ENCODE measurements at places on chromosomes 5 and 9.

- no peak for DNase-seq
These were observed 44.6 kb upstream of the LPCAT1 start for GRCh38 chr5:1568201-1568979.

DNA sequence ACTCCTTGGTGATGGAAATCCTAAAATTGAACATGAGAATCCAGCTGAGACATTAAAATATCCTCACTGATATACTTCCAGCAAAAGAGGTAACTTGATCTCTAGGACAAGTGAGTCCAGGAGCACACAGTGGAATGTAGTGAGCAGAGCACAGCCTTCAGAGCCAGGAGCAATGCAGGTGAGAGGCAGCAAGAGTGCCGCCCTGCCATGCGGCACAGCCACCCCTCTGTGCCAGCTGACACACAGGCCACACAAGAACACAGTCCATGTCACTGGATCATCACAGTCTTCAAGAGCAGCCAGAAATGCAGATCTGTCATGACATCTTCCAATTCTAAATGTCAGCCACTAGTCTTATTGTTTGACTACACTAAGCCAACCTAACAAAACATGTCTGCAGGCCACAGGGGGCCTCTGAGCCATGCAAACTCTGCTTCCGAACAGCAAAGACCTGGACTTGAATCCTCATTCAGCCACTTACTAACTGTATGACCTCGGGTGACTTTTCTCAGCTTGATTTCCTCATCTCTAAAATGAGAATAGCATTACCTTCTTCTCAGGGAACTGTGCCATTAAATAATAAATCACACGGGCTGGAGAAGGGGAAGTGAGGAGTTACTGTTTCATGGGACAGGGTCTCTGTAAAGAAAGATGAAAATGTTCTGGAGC is 47.0 kb downstream of the CCDC125 start:
- no peak for DNase-seq

- DNase-seq = no peak
These were observed 38.4 kb downstream of the NMUR2 start for GRCh38 chr5:152366716-152367115.

DNA sequence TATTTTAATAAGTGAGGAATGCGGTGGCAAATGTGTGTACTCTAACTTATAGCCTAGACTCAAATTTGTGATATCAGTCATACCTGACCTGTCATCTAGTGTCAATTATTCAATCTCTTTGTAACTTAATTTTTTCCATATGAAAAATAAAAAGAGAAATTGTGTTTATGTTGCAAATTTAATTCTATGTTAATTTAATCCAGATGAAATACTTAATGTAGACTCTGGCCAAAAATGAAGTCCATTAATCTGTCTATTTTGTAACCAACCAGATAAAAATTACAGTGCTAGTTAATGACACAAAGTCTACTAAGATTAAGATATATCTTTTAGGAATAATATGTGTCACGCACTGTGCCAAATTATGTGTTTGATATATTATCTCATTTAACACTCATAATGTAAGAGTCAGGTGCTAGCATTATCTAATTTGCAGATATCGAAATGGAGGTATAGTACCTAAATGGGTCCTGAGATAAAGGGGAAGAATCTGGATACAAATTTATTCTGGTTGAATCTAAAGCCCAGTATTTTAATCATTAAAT is 712.1 kb downstream of the KCTD16 start:
- DNase-seq = no peak

GRCh38 chr5:10018201-10019069 is 231.3 kb downstream of the ATPSCKMT start:
- no peak for DNase-seq

DNA sequence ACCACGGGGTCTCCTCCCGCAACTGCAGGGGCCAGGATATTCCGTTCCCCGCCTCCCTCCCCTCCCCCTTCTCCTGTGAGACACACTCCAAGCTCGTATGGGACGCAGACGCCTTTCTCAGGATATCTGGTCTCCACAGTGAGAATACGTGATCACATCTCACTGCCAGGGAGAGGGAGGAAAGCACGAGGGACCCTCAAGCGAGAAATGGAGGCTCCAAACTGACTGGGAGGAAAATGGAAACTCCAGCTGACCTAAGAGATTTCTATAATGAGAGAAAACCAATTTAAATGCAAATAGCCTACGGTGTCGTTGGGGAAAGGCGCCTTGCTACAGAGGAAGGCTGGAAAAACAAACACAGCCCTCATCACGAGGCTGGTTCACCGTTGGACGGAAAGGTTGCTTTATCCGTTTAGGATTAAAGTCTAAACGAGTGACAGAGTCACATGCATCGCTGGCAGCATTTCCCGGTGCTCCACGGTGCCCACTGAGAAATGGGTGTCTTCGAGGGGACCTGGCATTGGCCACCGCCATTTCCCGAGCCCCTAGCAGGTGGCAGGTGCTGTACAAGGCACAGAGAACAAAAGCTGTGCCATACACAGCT is 116.9 kb upstream of the CPEB4 start:
- DNase-seq = no peak

- DNase-seq = no peak
These were observed 46.1 kb upstream of the ZBED3 start for GRCh38 chr5:77133061-77133758.

DNA sequence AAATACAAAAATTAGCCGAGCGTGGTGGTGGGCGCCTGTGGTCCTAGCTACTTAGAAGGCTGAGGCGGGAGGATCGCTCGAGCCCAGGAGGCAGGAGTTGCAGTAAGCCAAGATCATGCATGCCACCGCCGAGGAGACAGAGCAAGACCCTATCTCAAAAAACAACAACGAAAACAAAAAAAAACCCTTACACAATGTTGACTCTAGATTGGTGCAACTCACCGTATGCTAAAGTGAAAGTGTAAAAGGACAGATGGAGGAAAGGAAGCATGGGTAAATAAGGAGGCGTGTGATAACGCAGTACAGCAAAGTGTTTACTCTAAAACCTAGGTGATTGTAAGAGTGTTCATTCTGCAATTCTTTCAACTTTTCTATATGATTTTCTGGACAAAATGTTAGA is 15.9 kb upstream of the RUFY1 start:
- DNase-seq = no peak

DNA sequence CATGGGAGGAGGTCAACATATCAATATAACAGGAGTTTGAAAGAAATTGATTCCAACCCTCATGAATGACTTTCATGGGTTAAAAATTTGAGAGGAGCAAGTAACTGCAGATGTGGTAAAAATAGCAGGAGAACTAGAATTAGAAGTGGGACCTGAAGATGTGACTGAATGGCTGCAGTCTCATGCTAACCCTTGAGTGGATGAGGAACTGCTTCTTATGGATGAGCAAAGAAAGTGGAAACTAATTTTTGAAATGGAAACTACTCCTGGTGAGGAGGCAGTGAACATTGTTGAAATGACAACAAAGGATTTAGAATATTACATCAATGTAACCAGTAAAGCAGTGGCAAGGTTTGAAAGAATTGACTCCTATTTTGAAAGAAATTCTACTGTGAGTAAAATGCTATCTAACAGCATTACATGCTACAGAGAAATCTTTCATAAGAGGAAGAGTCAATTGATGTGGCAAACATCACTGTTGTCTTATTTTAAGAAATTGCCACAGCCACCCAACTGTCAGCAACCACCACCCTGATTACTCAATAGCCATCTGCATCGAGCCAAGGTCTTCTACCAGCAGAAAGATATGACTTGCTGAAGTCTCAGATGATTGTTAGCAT is 1683.2 kb downstream of the MAT2B start:
- DNase-seq = no peak

DNA sequence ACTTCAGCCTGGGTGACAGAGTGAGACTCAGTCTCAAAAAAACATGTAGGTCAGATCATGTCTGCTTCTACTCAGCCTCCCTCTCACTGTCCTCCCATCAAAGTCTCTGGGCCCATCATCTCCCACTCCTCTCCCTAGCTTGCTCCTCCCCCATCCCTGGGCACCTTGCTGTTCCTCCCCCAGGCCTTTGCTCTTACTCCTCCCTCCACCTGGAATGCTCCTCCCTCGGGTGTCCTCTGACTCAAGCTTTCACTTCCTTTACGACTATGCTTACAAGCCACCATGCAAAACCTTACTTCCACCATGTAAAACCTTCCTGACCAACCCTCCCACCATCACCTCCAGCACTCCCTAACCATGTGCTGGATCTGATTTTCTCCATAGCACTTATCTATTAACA is 51.5 kb downstream of the MTMR12 start:
- no peak for DNase-seq

DNA sequence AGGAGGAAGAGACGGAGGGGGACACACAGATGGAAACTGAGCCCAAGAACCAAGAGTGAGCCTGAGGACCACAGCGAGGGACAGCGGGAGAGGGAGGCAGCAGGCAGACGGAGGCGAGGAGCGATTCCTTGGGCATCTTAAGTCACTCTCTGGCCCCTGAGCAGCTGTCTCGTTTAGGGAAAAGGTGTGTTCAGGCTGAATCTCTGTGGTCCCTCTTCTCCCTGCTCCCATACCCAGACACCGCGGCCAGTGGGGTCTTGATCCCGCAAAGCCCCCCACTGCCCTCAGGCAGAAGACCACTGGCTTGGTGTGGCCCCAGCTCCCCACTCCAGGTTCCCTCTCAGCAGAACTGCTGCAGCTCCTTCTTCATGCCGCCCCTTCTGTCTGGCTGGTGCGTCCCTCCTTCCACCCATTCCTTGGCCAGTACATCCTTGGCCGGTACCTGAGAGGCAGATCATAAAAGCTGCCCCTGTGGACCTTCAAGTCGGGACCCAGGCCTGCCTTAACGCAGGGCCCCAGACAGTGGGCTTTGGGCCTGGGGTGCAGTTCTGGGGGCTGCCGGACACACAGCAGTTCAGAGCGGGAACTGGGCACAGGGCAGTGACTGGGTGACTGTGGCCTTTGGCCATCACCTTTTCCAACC is 5.8 kb upstream of the RALGDS start:
- no peak for DNase-seq

- DNase-seq = no peak
These were observed 30.6 kb upstream of the ADAMTS6 start for GRCh38 chr5:65512170-65512937.

DNA sequence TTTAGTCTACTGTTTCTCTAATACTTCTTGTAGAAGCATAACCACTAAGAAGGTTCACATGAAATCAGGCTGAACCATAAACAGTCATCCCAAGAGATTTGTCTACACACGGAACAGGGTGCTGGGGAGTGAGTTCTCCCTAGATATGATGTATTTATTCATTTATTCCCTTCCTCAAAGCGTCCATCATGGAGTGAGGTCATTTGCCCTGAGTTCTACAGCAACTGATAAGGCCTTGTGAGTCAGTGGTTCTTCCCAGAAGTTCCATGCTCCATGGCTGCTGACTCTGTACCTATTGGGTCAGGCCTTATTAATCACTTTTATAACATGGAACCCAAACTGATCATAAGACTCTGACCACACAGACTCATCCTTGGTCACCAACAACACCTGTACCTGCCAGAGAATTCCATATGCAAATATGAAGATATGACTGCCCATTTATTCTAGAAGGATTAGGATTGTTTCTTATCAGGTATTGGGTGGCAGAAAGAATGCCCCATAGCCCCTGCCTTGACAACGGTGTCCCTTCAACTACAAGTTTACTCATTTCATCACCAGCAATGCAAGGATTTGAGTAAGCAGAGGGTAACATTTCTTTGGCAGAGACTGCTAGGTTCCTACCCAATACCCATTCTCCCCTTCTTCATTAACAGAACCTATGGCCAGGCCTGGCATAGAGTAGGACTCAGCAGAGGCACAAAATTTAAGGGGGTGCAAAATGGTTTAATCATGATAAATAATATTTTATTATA is 118.1 kb downstream of the LHFPL2 start:
- no peak for DNase-seq

DNA sequence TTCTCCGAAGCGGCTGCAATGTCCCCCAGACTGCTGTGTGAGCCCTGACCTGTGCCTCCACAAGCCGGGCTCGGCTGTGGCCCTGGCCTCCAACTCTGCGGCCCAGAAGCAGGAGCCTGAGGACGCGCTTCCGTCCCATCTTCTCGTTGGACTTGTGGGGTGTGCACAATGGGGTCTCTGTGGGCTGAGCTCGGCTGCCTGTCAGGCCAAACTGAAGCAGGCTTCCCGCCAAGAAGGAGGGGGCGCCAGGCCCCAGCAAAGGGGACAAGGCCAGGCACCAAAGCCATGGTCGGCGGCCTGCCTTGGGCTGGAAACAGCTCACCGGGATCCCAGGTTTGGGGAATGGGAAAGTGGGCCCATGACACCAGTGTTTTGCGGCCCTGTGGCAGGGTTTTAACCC is 4.1 kb downstream of the NOTCH1 start:
- DNase-seq = no peak

DNA sequence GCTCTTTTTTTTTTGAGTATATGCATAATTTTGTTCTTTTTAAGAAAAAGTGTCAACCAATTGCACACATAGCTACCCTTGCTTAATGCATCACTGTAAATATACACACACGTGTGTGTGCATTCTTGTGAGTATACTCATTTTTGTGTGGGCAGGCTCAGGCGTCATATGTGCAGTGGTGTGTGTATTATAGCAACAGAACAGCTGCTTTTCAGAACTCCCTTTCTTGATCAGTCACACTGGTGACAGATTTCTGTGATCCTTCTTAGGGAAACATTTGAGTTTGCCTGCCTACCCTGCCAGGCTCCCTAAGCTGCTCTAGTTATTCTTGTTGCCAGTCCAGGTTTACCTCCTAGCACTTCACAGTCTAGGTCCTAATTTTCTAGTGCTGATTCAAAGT is 287.0 kb upstream of the SEMA6A start:
- DNase-seq = no peak

DNA sequence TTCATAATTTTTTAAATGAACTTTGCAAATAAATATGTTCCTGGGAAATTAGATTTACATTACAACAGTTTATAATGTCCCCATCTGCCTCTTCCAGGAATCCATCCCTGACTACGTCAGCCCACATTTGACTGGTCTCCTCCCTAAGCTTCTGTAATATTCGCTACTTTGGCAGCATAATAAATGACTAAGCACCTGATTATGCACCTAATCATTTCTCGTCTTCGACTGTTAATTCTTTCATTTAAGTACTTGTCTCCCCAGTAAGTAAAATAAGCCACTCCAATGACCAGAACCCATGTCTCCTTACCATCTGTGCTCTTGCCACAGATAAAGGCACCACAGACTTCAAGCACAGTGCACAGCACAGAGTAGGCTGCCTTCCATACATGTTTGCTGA is 122.7 kb downstream of the DENND1A start:
- no peak for DNase-seq

- no peak for DNase-seq
These were observed 44.0 kb upstream of the SLC25A51 start for GRCh38 chr9:37947977-37948376.

DNA sequence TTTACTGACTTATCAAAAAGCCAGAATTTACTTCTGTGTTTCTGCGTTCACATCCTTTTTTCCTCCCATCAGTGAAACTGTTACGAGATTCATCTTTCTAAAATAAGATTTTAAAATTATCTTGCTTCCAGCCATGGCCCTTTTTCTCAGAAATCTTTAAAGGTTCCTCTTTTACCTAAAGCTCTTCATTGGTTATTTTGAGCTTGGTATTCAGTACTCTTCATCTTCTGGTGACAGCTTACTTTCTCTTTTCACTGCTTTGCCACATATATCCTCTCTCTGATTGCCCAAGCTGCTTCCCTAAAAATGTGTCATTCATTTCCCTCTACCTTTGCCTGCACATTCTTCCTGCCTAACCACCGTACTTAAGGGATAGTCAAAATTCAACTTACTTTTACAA is 32.3 kb downstream of the TGFBR1 start:
- DNase-seq = no peak

GRCh38 chr9:20315677-20316076 is 306.6 kb downstream of the MLLT3 start:
- DNase-seq = no peak

- no peak for DNase-seq
These were observed 256.9 kb downstream of the GLIS3 start for GRCh38 chr9:4042991-4043390.

GRCh38 chr5:150134198-150134588 is 21.5 kb downstream of the PDGFRB start:
- DNase-seq = no peak
